Activated CD4-positive, CD25-positive, alpha-beta regulatory T cell treated with anti-CD3 and anti-CD28 coated beads, Interleukin-2, amount 50 U/mL, for 72 hours (primary cell): ENCODE measurements at places on chromosomes 12 and 14.

DNA sequence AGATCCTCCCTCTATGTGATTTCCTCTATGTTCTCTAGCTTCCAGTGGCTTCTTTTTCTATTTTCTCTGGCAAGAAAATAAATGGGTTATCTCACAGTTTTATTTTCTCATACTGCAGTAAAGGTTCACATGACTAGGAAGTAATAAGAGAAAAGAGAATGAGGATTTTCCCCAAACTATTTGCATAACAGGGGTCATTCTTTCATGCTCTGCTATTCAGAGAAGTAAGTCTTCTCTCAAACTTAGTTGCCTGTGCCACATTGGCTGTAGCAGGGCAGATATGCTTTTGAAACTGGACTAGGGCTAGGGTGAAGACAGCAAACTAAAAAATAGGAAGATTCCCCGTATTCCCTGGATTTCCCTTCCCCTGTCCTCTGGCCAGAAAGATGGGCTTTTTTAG is 57.4 kb downstream of the ACSM4 start:
- DNase-seq, result no peak

GRCh38 chr12:104896146-104896545 is 61.9 kb downstream of the SLC41A2 start:
- no peak for DNase-seq

- no peak for DNase-seq
These were observed 34.5 kb downstream of the TM7SF3 start for GRCh38 chr12:26979733-26980132.

- DNase-seq, result no peak
These were observed 49.3 kb downstream of the FOXN3 start for GRCh38 chr14:89367779-89368120.

DNA sequence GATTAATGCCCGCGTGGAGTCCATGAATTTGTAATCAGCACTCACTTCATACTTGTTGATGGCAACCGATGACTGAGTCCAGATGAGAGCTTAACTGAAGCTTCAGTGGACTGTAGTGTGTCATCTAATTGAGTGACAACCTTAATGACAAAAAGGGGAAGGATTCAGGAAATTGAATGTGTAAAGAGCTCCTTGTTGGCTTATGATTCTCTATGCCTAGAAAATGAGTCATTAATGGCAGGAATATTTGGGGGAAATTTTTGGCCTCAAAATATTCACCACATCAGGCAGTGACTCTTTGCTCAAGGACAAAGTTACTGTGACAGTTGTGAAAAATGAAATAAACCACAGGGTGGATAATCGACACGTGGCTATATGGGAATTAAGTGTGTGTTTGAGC is 55.3 kb upstream of the STON2 start:
- no peak for DNase-seq

GRCh38 chr14:53409969-53410368 is 256.8 kb upstream of the DDHD1 start:
- no peak for DNase-seq

GRCh38 chr12:120851944-120852343 is 52.2 kb downstream of the SPPL3 start:
- no peak for DNase-seq

DNA sequence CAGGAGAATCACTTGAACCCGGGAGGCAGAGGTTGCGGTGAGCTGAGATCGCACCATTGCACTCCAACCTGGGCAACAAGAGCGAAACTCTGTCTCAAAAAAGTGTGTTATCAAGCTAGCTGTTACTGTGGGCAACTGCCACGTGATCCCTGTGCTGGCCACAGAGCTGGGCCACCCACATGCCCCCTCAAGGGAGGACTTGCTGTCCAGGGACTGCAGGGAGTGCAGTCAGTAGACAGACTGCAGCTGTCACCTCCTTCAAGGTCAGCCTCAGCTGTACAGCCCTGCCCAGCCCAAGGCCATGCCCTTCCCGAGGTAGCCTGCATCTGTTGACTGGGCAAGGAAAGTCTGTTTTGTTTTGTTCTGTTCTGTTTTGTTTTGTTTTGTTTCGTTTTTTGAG is 46.6 kb upstream of the BICDL1 start:
- DNase-seq, result no peak

- no peak for DNase-seq
These were observed 31.5 kb upstream of the ACTN1 start for GRCh38 chr14:69010648-69011047.

GRCh38 chr12:57724936-57725740 is 13.4 kb downstream of the AGAP2 start:
- no peak for DNase-seq

- no peak for DNase-seq
These were observed 108.8 kb downstream of the MYF5 start for GRCh38 chr12:80825506-80825905.

DNA sequence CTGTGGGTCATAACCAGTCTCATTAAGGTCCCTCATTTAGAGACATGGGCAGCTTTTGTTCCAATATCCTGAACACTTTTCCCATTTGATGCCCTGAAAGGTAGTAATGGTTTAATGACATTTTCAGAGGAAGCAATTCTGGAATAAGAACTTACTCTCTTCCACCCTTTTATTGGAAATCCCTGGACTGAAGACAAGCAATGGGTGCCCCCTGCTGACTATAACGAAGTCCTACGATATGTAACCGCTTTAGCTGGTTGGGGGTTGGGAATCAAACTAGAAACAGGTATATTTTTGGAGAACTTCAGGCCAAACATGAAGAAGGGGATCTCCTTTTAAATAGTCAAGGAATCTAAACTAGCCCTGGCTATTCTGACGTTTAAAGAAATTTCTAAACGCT is 20.5 kb downstream of the SARNP start:
- DNase-seq, result no peak

DNA sequence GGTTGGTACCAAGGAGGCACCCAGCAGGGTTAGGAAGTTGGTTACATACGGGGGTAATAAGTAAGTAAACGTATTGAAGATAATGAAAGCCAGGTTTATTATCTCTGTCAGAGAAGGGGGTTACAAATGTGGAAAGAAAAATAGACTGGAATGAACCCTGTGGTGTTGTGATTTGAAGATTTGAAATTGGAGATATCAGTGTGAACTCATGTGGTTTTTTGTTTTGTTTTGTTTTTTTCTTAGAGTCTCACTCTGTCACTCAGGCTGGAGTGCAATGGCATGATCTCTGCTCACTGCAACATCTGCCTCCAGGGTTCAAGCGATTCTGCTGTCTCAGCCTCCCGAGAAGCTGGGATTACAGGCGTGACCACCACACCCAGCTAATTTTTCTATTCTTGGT is 14.1 kb upstream of the SLC25A3 start:
- no peak for DNase-seq

- no peak for DNase-seq
These were observed 8.3 kb upstream of the CAPRIN2 start for GRCh38 chr12:30763053-30763452.

GRCh38 chr12:77179515-77179914 is 114.1 kb upstream of the E2F7 start:
- no peak for DNase-seq

DNA sequence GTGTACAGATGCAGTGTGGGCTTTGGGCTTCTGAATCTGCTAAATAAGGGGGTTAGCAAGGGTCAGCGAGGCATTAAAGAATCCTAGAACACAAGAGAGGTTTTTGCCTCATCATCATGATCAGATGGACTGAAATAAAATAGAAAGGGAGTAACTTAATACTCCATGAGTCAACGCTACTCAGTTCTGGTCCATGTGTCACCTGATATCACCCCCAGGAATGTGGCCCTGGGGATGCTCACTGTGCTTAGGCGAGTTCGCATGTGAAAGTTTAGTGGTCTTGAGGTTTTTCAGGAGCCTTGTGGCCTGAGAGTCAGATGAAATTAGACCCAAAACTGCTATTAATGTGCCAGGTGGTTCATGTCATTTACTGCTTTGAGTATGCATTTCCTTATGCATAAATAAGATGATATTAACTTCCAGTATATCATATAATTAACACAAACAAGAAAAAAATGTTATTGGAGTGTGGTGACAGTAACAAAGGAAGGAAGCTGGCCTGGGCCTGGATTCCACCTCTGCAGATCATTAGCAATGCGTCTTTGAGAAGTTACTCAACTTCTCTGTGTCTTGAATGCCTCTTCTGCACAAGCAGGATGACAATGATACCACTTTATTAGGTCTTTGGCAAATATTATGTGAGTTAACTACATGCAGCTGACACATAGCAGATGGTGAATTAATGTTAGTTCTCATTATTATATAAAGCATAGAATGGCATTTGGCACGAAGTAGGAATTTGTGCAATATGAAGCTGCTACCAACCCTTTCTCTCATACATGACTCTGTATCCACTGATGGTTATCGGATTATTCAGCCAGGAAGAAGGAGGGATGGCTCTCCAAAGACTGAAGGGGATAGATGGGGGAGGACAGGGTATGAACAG is 1272.6 kb downstream of the AACS start:
- DNase-seq, result no peak

DNA sequence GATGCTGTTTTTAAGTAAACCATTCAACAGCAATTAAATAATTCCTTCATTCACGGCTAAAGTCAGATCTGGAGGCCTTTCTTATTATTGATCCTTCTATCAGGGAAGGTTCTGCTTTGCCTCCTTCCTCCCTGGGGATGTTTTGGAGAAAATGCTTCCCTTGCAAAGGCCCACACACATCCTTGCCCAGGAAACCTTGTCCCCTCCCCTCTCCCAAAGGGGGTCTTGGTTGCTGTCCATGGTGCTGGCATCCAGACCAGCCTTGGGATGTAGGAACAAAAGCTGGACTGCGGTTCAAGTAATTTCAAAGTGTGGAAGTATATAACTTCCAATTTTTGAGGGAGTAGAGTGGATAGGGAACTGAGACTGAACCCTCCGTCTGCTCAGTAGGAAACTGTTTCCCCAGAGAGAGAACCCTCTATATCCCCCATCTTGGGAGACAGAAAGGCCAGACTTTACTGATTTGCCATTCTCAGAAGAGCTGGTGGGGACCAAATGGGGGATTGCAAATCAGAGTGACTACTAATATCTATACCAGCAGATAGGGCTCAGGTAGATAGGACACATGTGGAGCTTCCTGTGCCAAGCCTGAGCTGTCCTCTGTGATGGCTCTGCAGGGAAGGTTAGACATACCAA is 5.6 kb downstream of the MARCHF9 start:
- no peak for DNase-seq

DNA sequence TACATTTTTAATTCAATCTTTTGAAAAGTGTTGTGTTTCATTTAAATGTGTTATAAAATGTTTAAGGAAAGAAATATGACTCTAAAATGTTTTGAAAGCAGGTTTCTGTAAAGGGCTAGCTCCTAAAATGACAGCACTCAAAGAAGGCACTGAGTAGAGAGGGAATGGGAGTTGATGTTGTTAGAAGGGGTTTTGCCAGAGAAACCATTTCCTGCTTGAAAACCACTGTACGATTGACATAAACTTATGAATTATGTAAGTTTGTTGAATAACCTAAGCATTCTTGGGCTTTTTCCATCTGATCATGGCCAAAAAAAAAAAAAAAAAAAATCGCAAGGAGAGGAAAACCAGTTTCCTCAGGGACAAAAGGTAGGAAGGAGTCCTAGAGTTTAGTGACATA is 234.0 kb downstream of the EGLN3 start:
- DNase-seq, result no peak

GRCh38 chr12:112353393-112353792 is 28.8 kb downstream of the HECTD4 start:
- no peak for DNase-seq

GRCh38 chr12:92554158-92555073 is 148.4 kb upstream of the PLEKHG7 start:
- no peak for DNase-seq

DNA sequence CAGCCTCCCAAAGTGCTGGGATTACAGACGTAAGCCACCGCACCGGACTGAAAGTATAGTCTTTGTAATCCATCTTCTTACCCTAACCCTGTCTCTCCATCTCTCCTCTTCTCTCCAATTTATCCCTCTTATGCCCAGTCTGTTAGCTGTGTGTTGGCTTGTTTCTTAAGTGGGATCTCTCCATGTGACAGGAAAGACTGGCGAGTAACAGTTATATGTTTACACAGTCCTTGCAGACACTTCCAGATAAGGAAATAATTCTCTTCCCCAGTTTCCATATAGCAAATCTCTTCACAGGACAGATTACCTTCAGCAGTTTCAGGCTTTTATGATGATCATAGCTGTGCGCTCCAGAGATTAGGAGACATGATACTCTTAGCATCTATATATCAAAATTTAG is 16.0 kb upstream of the DIP2B start:
- DNase-seq, result no peak

- no peak for DNase-seq
These were observed 13.8 kb downstream of the BICD1 start for GRCh38 chr12:32120419-32120818.

DNA sequence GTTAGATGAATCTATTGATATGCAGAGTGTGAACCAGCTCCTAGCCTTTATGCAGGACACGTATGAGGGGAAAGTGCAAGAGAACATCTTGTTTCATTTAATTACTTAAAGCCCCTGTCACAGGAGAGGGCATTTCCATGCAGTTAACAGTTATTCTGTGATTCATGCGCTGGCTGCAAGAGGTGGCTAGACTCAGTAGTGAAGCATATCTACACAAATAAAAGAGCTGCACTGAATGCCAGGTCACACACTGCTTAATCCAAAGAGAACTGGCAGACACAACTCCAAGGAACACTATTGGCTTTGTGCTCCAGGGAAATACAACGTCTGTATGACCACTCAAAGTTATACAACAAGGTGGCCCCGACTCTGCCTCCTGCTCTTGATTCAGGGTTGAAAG is 394.1 kb downstream of the C12orf75 start:
- no peak for DNase-seq

GRCh38 chr14:79017561-79017960 is 847.4 kb downstream of the NRXN3 start:
- DNase-seq, result no peak

DNA sequence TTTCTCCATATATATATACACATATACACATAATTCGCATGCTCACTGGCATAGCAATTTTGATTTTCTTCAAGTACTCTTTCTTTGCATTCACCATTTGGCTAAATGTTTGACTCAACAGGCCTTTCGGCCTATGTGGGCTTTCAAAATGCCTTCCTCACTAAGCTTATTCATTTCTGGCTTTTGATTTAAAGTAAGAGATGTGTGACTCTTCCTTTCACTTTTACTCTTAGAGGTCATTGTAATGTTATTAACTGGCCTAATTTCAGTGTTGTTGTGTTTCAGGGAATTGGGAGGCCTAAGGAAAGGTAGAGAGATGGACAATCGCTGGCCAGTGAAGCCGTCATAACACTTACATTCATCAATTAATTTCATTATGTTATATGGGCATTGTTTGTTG is 14.5 kb upstream of the KLRD1 start:
- no peak for DNase-seq
